ENCODE measurements at places on chromosomes 6 and 20.

DNA sequence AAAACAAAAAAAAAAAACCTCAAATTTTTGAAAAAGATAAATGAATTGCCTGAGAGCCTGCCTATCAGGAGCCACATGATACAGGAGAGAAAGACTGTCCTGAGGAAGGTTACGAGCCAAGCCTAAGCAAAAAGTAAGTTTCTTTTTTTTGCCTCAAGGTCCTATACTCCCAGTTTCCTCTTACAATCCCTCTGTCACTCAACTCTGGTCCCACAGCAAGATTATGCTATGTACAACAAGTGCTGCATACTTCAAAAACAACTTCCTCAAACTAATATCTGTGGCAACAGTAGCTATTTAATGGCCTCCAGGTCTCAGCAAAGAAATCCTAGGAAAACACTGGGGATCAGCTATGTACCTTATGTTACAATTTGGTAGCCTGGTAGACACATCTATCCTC lies 46.8 kb downstream of the PLN start:
- DNase-seq: no peak

GRCh38 chr6:36263390-36264000 lies 6.4 kb upstream of the PNPLA1 start:
- DNase-seq: no peak

GRCh38 chr6:112663698-112664097 lies 316.6 kb downstream of the RFPL4B start:
- DNase-seq: no peak

- DNase-seq: no peak
These were observed 17.6 kb downstream of the IL22RA2 start for GRCh38 chr6:137155830-137156229.

DNA sequence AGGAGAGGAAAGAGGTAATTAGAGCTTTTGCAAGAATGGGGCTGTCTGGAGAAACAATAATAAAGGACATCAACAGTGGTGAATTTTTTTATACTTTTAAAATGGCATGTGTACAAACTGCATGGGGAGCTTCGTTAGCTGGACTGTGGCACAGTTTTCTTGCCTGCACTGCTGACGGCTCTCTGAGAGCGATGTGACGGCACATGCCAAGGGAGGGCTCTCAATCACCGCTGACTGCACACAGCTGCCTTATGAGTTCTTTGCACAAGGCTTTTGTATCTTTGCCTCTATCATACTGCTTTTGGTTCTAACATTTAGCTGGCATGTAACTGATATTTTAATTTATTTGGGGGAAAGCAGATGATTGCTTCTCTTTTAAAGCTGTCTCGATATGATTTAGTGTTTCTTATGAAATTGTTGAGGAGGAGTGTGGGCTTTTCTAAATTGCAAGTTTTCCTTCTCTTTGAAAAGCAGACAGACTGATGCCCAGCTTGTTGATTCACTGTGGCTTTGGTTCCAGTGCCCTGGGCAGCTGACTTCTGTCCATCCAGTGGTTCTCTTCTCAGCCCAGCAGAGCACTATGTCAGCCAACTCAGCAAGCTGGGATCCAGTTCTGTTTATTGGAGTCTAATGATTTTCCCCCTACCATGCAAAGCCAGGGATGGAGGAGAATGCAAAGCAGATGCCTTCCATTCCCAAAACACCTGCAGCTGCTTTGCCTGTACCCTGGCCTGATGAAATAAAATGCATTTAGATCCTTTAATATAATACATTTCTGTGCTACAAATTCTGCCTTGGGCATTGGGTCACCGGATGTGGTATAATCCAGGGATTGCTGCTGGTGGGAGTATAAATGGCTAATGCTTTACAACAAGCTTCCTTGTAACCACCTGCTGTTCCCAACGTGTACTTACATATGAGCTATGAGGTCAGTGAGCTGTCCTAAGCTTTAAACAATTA lies 323.9 kb downstream of the ZFAND3 start:
- DNase-seq: no peak

DNA sequence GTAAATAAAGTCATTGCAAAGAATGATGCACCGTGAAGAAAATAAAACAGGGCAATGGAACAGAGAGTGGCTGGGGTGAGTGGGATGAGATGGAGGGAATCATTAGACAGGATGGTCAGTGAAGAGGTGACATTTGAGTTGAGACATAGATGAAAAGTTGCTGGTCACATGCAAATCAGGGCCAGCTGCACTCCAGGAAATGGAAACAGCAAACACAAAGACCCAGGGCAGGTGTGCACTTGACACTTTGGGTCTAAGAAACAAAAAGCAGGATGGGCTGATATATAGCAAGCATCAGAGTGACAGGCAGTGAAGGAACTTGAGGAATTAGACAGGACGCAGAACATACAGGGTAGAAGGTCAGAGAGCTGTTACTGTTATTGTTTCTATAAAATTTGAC lies 171.5 kb upstream of the RIPOR2 start:
- DNase-seq: no peak

DNA sequence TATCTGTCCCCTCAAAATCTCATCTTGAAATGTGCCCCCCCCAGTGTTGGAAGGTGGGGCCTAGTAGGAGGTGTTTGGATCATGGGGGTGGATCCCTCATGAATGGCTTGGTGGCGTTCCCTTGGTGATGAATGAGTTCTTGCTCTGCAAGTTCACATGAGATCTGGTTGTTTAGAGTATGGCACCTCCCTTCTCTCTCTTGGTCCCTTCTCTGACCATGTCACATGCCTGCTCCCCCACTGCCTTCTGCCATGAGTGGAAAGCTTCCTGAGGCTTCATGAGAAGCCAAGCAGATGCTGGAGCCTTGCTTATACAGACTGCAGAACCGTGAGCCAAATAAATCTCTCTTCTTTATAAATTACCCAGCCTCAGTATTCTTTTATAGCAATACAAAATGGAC lies 70.9 kb downstream of the MAN1A1 start:
- DNase-seq: no peak

- DNase-seq: no peak
These were observed 21.4 kb downstream of the SLC12A5 start for GRCh38 chr20:46050444-46050843.

DNA sequence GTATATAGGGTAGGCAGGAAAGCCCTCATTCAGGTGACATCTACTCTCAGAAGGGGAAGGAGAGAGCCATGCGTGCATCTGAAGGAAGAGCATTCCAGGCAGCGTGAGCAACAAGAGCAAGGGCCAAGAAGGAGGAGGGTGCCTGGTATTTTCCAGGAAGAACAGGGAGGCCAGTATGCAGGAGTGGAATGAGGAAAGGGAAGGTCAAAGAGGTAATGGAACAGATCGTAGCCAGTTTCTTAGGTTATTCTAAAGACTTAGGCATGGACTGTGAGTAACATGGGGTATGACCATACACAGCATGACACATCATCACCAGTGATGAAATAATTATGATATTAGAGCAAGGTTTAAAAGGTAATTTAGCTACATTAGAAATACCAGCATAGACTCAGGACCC lies 24.1 kb downstream of the ALDH8A1 start:
- DNase-seq: no peak

DNA sequence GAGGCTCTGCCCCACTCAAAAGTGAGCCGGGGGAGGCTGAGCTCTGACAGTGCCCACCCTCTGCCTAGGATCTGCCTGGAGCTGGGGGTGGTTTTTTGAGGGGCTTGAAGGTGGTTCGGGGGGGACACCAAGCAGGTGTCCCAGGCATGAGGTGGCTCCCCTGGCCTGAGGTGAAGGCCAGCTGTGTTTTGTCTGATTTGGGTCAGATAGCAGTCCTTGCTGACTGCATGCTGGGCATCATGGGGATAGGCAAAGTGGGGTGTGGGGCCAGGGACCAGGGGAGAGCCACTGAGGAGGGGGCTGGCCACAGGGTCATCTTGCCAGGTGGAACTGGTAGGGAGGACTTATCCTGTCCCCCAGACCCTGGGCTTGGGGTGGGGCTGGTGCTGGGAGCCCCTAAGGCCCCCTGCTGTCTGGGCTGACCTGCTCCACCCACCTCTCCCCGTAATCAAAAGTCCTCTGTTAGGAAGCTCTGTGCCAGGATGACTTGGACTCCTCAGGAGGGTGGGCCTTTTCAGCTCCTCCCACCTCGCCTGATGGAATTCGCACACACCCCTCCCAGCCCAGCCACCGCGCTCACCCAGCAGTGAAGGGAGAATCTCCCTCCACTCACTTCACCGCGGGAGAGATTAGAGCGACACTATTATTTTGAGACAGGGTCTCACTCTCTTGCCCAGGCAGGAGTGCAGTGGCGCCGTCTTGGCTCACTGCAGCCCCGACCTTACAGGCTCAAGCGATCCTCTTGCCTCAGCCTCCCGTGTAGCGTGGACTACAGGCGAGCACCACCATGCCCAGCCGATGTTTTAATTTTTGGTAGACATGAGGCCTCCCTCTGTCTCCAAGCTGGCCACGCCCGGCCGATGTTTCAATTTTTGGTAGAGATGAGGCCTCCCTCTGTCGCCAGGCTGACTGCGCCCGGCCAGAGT lies 1.5 kb upstream of the COL9A3 start:
- DNase-seq: no peak

- no peak for DNase-seq
These were observed 157.2 kb upstream of the CARMIL1 start for GRCh38 chr6:25122001-25122400.

- DNase-seq: no peak
These were observed 130.5 kb downstream of the TTLL2 start for GRCh38 chr6:167455371-167455770.

GRCh38 chr6:31395832-31396231 lies 7.6 kb upstream of the MICA start:
- DNase-seq: no peak

DNA sequence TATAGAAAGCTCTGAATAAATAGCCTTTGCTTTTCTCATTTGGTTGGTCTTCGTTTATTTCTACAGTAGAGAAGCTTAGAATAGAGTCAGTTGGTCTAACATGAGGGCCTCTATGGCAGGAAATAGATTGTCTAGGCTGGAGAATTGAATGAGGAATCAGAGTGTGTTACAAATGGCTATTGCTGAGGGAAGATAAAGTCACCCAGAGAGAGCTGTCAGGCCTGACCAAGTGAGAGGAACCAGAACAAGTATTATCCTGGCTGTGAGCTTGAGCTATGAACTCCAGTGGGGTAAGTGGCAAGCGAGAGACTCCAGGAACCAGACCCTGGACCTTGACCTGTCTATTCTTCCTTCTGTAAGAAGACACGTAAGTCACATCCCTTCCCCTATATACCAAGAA lies 353.1 kb downstream of the CD83 start:
- no peak for DNase-seq

DNA sequence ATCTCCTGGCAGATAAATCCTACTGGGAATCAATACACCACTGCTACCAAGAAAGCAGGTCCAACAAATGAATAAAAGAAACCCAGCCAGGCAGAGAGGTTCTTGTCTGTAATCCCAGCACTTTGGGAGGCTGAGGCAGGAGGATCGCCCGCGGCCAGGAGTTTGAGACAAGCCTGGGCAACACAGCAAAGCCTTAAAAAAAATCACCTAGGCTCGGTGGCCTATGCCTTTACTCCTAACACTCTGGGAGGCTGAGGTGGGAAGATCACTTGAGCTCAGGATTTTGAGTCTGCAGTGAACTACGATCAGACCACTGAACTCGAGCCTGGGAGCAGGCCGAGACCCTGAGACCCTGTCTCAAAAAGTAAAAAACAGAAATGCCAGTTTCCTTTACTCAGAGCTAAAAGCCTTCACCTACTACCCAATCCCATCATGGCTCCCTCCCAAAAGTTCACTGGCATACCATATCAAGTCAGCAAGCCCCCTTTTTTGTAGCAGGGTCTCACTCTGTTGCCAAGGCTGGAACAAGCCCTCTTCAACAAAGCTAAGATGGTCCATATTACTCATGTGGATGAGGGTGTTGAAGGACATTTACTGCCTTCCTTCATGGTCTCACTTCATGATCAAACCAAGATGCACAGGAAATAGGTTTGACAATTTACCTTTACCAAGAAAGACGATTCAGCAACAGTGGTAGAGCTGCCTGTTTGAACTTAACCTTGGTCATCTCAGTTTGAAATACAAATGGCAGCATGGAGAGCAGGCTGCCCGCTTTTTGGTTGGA lies 5.3 kb downstream of the SNX5 start:
- no peak for DNase-seq

- no peak for DNase-seq
These were observed 127.1 kb downstream of the MYO6 start for GRCh38 chr6:75876152-75876551.

GRCh38 chr6:150169609-150170008 lies 26.8 kb downstream of the PPP1R14C start:
- no peak for DNase-seq

DNA sequence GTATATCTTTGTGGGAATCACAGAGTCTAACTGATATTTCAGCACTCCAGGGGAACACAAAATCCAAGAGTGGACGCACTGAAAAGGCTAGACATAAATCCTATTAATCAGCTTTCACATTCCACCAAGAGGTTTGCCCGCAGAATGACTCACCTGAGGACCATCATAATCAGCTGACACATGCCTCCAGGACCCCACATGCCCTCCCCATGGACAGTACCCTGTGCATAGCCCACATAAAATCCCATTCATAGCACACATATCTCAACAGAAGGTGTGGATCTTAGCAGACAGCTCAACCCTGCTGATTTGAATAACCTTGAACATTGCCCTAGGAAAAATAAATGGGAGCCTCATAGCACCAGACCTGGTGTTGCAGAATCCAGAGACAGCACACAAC lies 246.8 kb upstream of the TENT5A start:
- DNase-seq: no peak

- no peak for DNase-seq
These were observed 147.6 kb downstream of the KIF6 start for GRCh38 chr6:39577446-39578165.

DNA sequence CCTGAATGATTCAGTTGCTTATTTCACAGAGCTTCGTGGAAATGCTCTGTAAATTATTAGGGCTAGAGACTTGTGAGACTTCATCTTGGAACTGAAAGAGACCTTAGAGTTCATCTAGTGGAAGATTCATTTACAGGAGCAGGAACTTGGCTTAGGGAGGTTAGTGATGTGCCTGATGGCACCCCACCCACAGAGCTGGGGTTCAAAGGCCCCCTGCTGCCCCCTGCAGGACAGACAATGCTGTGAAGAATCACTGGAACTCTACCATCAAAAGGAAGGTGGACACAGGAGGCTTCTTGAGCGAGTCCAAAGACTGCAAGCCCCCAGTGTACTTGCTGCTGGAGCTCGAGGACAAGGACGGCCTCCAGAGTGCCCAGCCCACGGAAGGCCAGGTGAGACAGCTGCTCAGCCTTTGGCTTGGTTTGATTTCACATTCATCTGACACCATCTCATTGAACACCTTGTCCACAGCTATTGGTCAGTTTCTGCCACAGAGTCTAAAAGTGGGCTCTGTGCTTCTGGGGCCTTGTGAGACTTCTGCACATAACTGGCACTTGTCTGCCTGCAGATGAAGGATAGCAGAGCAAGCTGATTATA lies 25.1 kb downstream of the MYBL2 start:
- no peak for DNase-seq

DNA sequence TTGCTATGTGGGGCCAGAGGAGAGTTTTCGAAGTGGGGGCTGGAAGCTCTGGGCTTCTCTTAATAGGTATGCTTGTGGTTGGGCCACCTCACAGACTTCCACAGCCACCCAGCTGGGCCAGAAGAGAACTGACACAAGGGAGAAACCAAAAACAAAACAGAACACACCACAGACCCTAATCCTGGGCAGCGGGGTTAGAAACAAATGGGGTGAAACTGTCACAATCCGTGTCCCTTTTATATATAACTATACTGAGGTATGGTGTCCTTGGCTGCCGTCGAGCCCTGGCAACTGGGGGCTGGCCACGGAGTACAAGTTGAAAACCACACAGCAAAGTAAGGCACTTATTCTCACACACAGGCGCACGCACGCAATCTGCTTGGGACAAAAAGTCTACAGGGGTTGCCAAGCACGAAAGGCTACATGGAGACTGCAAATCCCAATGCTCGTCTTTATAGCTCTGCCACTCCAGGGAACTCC lies 78.3 kb downstream of the TRAM2 start:
- no peak for DNase-seq

GRCh38 chr6:140079328-140079727 lies 704.9 kb upstream of the CITED2 start:
- no peak for DNase-seq
